ENCODE measurements at places on chromosomes 13 and 19.
A peak's percentile ranks its signal among the peaks of the same experiment; 100 is the strongest.

GRCh38 chr13:99528547-99528946, 27.3 kb downstream of the TM9SF2 start:
- DNase-seq = no peak

- no peak for DNase-seq
Measured at GRCh38 chr13:84741253-84741652, 859.0 kb upstream of the SLITRK1 start.

DNA sequence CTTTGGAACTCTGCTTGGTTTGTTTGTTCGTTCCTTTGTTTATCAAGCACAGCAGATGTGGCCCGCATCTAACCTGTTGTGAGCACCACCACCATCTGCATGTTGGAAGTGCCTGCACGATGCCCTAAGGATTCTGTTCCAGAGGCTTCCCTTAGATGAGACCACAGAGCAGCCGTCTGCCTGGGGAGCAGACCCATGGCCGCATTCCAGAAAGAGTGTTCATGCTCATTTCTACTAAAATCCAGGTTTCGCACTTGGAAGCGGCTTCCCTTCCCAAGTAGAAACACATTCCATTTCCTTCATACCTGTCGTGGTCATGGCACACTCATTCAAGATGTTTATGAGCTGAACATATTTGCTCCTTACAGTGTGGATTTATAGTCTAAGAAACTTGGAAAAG, 27.2 kb downstream of the COL4A2 start:
- no peak for DNase-seq

DNA sequence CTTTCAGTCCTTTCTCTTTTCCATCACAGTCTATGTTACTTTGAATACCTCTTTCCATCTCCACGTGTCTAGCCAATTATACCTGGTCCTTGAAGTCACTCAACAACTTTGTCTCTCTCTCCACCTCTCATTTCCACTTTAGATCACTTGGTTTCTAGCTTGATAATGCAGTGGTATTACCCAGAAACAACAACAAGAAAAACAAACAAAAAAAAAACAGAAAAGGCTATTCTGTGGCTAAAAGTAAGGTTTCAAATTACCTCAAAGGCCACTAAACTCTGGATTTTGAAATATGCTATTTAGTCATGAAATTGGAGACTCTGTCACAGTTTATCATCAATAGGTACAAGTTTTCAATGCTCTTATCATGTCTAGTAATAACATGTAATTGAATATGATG, 184.8 kb downstream of the PCDH9 start:
- DNase-seq = no peak

DNA sequence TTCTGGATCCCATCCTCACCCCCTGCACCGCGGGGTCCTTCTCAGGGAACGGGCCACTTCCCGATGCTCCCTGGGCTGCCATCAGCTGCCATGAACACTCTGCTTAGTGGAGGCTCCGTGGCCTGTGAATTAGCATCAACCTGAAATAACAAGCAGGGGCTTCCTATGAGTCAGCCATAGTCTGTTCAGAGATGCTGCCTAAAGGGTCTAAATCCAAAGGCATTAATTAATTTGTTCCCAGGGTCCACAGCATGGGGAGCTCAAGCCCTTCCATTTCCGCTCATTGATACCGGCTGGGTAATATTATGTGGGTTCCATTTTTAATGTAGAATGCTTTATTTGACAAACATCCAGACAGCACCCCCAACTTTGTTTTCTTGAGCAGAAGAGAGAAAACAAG, 341.9 kb upstream of the TMTC4 start:
- no peak for DNase-seq

- DNase-seq = peak; percentile 55
Measured at GRCh38 chr19:51887522-51888498, at the start of gene ZNF577. ZNF577 (minus strand) TSS chr19:51887951; CDS start chr19:51880382, 7,569 bp downstream.

- no peak for DNase-seq
Measured at GRCh38 chr13:27242702-27243101, 8.7 kb upstream of the RPL21 start.

DNA sequence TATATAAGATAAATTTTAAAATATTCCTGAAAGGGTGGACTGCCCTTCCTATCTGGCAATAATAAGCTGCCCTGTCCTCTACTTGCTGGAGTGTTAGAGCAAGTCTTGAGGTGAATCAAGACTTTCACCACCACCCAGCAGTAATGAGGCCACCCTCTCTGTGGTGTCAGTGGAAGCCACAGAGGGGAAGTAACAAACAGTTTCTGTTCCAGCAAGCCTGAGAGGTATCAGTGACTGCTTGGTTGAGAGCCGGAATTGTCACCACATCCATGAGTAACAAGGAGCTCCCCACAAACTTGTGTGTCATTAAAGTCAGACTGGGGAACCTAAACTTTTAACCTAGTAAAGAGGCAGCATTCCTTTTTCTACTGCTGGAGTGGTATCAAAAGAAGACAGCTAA, 532.7 kb upstream of the SPRY2 start:
- DNase-seq = no peak

Measured in kidney capillary endothelial cell (primary cell).